ENCODE measurements at places on chromosomes 5 and 9. TPM values are rescaled to one million over a fixed set of nuclear protein-coding genes. Genes with fewer than 3 reads are reported as not detected.

The CARTPT gene
- not detected for total RNA-seq

The PTRH1 gene
- total RNA-seq = 7.8 TPM

The TERT gene
- 0.87 TPM for total RNA-seq

The SPATA31A3 gene
- not detected for total RNA-seq

The GZMA gene
- total RNA-seq = 10.9 TPM

The RFESD gene
- total RNA-seq = 8.8 TPM

The SLC34A3 gene
- not detected for total RNA-seq

The PURA gene
- 12.2 TPM for total RNA-seq

All from naive thymus-derived CD4-positive, alpha-beta T cell (primary cell).